ENCODE measurements at places on chromosomes 13 and 19.

GRCh38 chr19:45153339-45154063, 7.3 kb downstream of the NKPD1 start:
- DNase-seq = no peak

GRCh38 chr13:23069566-23069965, 111.2 kb upstream of the SGCG start:
- DNase-seq = no peak

DNA sequence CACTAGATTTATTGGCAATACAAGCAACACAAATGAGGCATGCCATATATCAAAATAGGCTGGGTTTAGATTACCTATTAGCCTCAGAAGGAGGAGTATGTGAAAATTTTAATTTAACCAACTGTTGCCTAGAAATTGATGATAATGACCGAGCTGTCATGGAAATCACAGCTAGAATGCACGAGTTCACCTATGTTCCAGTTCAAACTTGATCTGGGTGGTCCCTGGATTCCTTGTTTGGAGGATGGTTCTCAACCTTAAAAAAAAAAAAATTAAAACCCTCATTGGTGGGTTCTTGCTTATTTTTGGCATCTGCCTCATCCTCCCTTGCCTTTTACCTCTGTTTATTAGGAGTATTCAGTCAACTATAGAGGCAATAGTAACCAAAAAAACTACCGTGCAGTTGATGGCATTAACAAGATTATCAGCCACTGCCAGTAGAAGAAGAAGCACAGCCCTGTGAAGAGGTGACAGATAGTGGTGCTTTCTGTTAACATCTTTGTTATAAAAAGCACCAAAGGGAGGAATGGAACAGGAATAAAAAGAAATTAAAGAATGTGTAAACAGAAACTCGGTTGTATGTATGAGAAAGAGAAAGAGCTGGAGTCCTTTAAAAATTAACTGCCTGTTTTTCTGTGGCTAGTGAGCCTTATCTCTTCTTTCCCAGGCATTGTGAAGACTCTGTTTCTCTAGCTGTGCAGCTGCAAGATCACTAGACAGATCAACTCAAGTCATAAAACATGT, 106.4 kb downstream of the ZNF429 start:
- DNase-seq = no peak

DNA sequence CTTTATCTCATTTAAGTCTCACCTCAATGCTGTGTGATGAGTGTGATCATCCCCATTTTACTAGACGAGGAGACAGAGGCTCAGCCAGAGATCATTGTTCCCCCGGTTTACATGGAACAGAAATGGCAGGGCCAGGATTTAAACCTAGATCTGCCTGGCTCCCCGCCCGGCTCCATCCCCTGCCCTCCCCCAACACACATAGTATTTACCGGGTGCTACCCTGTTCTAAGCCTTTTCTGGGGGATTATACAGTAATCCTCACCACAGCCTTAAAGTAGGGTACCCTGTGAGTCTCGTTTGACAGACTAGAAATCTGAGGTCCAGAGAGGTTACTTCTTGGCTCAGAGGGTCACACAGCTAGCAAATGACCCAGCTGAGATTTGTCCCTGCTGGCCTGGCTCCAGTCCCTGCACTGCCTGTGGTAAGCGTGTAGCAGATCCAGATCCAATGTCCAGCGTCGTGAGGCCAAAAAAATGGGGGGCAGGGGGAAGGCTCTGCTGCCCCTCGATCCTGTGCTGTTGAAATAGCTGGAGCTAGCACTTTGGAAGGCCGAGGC, 3.8 kb upstream of the KLC3 start:
- DNase-seq = no peak

GRCh38 chr19:18710996-18711751, 27.7 kb downstream of the CRTC1 start:
- DNase-seq = no peak

DNA sequence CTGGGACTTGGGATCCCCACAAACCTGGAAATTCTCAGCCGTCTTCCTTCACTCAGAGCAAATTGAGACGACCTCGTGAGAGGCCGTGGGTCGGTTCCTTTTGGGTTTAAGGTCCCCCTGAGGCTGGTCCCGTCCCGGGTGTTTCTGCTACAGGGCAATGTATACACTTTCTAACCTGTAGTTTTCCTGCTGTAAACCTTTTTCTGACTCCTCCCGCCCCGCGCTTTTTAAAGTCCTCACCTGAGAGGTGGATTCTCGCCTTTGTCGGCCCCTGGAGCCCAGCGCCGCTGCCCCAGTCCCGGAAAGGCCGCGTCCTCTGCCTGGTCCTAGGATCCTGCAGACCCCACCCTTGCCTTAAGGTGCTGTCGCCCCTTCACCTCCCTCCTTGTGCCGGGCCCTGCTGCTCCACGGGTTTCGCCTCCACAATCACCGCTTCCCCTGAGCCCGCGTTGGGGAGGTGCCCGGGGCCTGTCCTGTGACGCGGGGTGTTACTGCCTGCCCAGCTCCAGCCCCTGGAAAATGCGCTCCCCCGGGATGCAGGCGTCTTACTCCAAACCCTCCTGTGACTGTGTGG, 391 bp downstream of the ZNF761 start:
- peak; percentile 35 for DNase-seq

DNA sequence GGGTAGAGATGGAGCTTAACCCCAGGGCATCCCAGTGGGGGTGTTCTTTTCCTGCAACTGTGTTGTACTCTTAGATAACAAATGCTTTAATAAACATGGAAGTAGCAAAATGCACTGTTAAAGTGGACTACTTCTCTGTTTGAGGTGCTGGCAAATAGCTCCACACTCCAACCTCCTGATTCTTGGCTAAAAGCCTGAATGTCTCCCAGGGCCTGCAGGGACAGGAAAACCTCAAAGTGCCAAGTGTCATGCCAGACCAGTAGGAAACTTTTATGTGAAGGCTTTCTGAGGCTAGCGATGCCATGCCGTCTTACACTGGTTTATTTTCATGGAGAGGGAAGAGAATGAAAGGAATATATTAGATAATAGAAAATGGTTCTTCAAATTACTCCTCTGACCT, 6.8 kb downstream of the FREM2 start:
- no peak for DNase-seq

GRCh38 chr19:4300589-4300988, 1.6 kb downstream of the TMIGD2 start:
- DNase-seq = no peak

GRCh38 chr19:55678121-55678671, 3.2 kb downstream of the EPN1 start:
- no peak for DNase-seq

DNA sequence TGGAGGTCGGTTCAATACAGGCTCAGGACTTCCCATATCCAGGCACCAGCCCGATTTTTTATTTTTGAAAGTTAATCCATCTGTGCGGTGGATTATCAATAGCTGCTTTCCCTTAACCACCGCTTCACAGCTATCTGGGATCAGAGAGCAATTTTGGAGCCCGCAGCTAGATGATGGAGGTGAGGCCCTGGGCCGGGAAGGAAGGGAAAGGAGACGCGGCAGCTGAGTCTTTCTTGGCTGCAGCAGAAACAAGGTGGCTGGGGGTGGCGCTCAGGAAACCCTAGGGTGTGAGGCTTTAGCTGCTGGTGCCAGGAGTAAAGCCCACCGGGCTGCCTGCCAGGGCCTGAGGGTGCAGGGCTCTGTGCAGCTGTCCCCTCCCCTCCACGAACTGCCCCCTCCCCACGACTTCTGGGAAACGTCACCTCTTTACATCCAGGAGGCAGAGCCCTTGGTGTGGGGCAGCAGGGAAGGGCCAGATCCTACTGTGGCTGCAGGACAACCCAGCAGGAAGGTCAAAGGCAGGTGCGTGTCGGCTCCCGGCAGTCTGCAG, 307.0 kb downstream of the ZNF536 start:
- DNase-seq = no peak

- peak; percentile 90 for DNase-seq
Measured at GRCh38 chr19:18428787-18429674, 8.9 kb downstream of the ISYNA1 start.

- no peak for DNase-seq
Measured at GRCh38 chr19:55549500-55550320, 4.4 kb upstream of the SBK3 start.

DNA sequence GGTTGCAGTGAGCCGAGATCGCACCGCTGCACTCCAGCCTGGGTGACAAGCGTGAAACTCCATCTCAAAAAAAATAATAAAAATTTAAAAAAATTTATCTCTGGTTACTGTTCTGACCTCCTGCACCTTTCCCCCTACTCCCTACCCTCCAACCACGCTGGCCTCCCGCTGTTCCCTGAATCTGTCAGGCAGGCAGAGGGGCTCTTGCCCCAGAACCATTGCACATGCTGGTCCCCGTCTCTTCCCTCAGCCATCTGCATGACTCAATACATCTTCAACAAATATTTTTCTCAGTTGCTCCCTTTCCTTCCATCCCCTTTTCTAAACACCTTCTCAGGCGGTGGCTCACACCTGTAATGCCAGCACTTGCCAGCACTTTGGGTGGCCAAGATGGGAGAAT, 1.1 kb upstream of the FAM187B start:
- no peak for DNase-seq

GRCh38 chr13:89803839-89804238, 1543.6 kb upstream of the MIR17HG start:
- DNase-seq = no peak

DNA sequence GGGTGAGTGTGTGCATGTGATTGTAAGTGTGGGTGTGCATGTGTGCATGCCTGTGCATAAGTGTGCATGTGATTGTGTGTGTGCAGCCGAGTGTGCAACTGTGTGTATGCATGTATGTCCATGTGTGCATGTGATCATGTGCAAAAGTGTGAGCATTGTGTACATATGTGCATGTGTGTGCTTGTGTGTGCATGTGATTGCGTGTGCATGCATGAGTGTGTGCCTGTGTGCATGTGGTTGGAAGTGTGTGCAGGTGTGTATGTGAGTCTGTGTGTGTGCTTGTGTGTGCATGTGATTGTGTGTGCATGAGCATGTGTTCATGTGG, 3.5 kb downstream of the PODNL1 start:
- no peak for DNase-seq

DNA sequence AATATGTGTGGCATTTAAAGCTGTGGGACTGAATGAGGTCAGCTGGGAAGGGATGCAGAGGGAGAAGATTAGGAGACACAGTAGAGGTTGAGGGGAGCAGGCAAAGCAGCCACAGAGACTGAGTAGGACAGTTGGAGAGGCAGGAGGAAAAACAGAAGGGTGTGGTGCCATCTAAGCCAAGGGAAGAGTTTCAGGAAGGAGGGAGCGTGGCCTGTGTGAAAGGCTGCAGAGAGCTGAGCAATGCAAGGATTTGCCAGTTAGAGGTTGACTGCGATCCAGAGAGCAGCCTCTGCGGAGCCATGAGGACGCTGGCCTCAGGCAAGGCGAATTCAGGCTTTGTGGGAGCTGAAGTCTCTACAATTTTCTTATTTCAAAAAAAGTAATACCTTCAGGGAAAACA, 28.9 kb downstream of the SOX21 start:
- no peak for DNase-seq

GRCh38 chr13:24192811-24193162, 32.3 kb downstream of the SPATA13 start:
- no peak for DNase-seq

- DNase-seq = peak; percentile 75
Measured at GRCh38 chr13:28324181-28324789, 170.6 kb downstream of the FLT1 start.

- peak; percentile 89 for DNase-seq
Measured at GRCh38 chr19:16586991-16587832, 15.0 kb upstream of the SLC35E1 start.

DNA sequence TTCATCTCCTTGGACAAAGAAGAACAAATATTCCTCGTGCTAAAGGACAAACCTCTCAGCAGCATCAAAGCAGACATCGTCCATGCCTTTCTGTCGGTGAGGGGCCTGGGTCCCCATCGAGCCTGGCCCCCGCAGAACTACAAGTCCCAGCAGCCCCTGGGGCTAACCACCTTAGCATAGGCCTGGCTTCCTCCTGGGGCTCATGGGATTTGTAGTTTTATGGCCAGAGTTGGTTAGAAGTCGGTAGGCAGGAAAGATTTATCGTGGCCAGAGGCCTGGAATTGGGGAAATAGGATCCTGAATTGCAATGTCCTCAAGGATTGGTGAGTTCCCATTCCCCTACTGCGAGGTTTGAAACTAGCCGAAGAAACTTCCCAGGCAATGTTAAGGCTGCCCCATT, 19.6 kb downstream of the TMEM150B start:
- peak; percentile 66 for DNase-seq

GRCh38 chr19:41551711-41552110, 24.3 kb upstream of the CEACAM21 start:
- no peak for DNase-seq

- no peak for DNase-seq
Measured at GRCh38 chr13:32881777-32882145, 134.5 kb upstream of the KL start.

GRCh38 chr13:36543671-36544070, 111.4 kb downstream of the CCNA1 start:
- no peak for DNase-seq

DNA sequence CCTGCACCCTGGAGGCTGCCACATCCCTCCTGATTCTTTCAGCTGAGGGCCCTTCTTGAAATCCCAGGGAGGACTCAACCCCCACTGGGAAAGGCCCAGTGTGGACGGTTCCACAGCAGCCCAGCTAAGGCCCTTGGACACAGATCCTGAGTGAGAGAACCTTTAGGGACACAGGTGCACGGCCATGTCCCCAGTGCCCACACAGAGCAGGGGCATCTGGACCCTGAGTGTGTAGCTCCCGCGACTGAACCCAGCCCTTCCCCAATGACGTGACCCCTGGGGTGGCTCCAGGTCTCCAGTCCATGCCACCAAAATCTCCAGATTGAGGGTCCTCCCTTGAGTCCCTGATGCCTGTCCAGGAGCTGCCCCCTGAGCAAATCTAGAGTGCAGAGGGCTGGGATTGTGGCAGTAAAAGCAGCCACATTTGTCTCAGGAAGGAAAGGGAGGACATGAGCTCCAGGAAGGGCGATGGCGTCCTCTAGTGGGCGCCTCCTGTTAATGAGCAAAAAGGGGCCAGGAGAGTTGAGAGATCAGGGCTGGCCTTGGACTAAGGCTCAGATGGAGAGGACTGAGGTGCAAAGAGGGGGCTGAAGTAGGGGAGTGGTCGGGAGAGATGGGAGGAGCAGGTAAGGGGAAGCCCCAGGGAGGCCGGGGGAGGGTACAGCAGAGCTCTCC, 6.9 kb upstream of the CEACAM5 start:
- no peak for DNase-seq

Data from DND-41 (cell line).